CD4-positive, alpha-beta memory T cell (primary cell): ENCODE measurements at places on chromosomes 16 and 17. TPM values are rescaled to one million over a fixed set of nuclear protein-coding genes. Genes with fewer than 3 reads are reported as not detected.

EPX gene
- not detected for total RNA-seq

GDPD1 gene
- 4.5 TPM for total RNA-seq

GRCh38 chr17:81394921-81395599 lies at the start of gene BAHCC1:
Gene BAHCC1, plus strand, starts transcription at chr17:81395457. Its CDS starts 4,283 bp downstream, at chr17:81399740.
- peak; percentile 69 for DNase-seq

DNA sequence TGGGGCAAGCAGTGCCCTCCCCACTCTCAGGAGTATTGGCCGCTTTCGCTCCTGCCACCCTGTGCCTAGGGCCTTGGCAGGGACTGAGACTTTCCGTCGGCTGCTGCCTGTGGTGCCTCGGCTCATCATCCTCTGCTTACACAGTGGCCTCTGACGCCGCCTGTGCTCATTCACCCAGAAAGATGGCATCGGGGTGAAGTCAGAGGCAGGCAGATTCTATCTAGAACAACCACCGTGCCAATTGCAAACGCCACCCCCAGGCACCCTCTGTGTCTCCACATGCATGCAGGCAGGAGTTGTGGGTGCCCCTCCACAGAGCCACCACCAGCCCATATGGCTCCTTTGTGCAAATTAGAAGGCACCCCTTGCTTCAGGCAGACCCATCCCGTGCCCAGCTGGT lies 154.2 kb upstream of the GSE1 start:
- DNase-seq, result no peak

GRCh38 chr17:45384789-45385262 lies 47.8 kb downstream of the ARHGAP27 start:
- DNase-seq, result no peak
